ENCODE measurements at places on chromosomes 1 and 21. TPM values are rescaled to one million over a fixed set of nuclear protein-coding genes. Genes with fewer than 3 reads are reported as not detected.

Gene OR6K3
- not detected for total RNA-seq

Gene LDLRAD1
- total RNA-seq = not detected

Gene PBX1
- 17.9 TPM for total RNA-seq

- peaks cover 6% of the 10 kb centered on the region for H3K4me1 ChIP-seq
- no peak overlapping the region for H3K4me3 ChIP-seq
- peak; percentile 66 for DNase-seq
- H3K27ac ChIP-seq = no peak overlapping the region
Observed at GRCh38 chr1:63721531-63722189, 52.2 kb upstream of the ROR1 start.

- DNase-seq = no peak
- H3K27ac ChIP-seq = no peak overlapping the region
- no peaks in the 10 kb centered on the region for H3K36me3 ChIP-seq
- H3K4me1 ChIP-seq = peaks cover 12% of the 10 kb centered on the region
Observed at GRCh38 chr1:110310300-110310699, 28.9 kb upstream of the RBM15 start.

DNA sequence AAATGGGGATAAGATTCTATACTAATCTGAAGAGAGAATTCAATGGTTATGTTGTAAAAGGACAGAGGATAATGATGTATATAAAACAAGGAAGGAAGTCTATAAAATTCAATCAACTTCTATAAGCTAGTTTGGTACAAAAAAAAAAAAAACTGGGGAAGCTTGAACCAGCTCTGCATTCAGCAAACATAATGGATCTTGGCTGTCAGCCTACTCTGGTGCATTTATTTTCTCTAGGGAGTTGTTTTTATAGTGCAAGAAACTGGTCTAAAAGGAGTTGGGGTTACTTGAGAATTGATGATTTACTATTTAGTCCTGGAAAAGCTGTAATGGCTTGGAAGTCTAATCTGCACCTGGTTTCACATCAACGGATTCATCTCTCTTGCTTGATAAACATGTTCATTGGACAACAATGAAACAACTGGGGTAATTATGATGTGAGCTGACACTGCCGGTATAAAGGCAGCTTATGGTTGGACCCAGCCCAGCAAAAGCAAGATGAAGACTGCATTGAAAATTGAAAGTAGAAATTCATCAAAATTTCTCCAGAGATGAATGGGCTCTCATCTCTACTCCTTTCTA is 199.4 kb upstream of the NRIP1 start:
- no peaks in the 10 kb centered on the region for H3K4me1 ChIP-seq
- H3K36me3 ChIP-seq = no peaks in the 10 kb centered on the region
- DNase-seq = no peak
- H3K27me3 ChIP-seq = no peaks in the 10 kb centered on the region
- H3K4me3 ChIP-seq = no peak overlapping the region
- no peak overlapping the region for H3K27ac ChIP-seq

GRCh38 chr1:201142011-201142848 is 12.0 kb downstream of the TMEM9 start:
- DNase-seq = no peak
- H3K4me3 ChIP-seq = no peak overlapping the region
- H3K27me3 ChIP-seq = no peaks in the 10 kb centered on the region
- no peak overlapping the region for H3K27ac ChIP-seq
- H3K36me3 ChIP-seq = peaks cover 71% of the 10 kb centered on the region
- peaks cover 6% of the 10 kb centered on the region for H3K4me1 ChIP-seq

DNA sequence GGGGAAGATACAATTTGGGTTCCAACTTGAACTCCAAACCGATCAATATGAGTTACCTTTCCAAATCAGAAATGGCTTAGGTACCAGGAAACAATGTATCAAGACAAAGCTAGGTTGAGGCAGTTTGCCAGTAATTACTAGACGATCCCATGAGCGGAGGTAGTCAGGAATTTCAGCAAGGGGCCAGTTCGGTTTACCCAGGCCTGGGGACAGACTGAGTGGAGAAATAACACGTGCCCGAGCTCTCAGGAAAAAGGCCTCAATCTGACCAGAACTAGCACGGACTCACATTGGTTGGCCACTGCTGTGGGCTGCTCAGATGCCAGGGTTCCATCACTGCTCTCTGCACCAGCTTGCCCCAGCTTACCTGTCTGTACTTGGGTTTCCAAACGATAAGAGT is 15.3 kb downstream of the CLSTN1 start:
- DNase-seq = no peak
- no peak overlapping the region for H3K27ac ChIP-seq
- H3K4me1 ChIP-seq = peaks cover 7% of the 10 kb centered on the region
- H3K4me3 ChIP-seq = no peak overlapping the region
- H3K27me3 ChIP-seq = no peaks in the 10 kb centered on the region

GRCh38 chr1:29444782-29445729 is 208.7 kb downstream of the PTPRU start:
- H3K27ac ChIP-seq = no peak overlapping the region
- H3K4me1 ChIP-seq = no peaks in the 10 kb centered on the region
- H3K36me3 ChIP-seq = no peaks in the 10 kb centered on the region

GRCh38 chr1:110176299-110176956 is 26.1 kb downstream of the SLC6A17 start:
- peaks cover 7% of the 10 kb centered on the region for H3K4me1 ChIP-seq
- no peak for DNase-seq

- no peak overlapping the region for H3K27ac ChIP-seq
- H3K4me3 ChIP-seq = no peak overlapping the region
- no peaks in the 10 kb centered on the region for H3K4me1 ChIP-seq
Observed at GRCh38 chr1:209198961-209199750, 384.4 kb upstream of the CAMK1G start.

DNA sequence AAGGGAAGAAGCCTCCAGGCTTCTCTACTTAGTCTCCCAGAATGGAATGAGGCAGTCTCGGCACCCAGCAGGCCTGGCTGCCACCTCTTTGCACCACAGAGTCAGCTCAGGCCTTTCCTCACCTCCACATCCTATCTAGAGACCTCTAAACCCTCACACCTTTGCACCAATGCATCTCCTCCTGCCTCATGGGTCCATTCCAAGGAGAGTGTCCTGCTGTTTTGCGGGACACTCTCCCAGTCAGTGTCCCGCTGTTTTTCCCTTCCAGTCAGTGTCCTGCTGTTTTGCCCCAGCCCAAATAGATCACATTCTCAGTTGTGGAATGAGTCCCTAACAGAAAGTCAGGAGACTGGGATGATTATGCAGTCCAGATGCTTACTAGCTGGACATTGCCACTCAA is 185.6 kb upstream of the CAMK1G start:
- H3K4me3 ChIP-seq = no peak overlapping the region
- H3K27me3 ChIP-seq = no peaks in the 10 kb centered on the region
- no peaks in the 10 kb centered on the region for H3K36me3 ChIP-seq
- H3K27ac ChIP-seq = no peak overlapping the region
- peaks cover 10% of the 10 kb centered on the region for H3K4me1 ChIP-seq
- DNase-seq = no peak

GRCh38 chr21:32549440-32549839 is 35.9 kb downstream of the TCP10L start:
- H3K4me3 ChIP-seq = no peak overlapping the region
- H3K36me3 ChIP-seq = no peaks in the 10 kb centered on the region
- H3K4me1 ChIP-seq = no peaks in the 10 kb centered on the region
- no peak for DNase-seq
- no peak overlapping the region for H3K27ac ChIP-seq

DNA sequence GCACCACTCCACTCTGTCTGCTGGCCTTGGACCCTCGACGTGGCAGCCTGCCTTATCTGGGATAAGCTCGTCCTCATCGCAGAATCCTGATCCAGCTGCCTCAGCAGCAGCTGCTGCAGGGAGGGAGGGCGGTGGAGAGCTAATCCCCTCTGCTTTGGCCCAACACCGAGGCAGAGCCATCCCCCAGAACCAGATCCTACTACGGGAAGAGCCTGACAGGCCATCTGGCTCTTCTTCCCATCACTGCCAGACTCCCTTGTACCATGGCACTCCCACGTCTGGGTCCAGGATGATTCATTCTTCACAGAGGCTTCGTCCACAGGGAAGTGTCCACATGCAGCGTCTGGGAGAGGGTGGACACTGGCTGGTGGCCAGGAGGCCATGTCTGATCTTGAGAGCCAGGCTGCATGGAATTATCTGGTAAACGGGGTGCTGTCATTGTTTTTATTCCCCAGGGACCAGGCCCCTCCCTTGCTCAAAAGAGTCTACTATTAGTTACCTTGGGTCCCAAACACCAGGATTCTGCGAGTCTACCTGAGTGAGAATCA is 14.6 kb upstream of the PKP1 start:
- H3K4me3 ChIP-seq = no peak overlapping the region
- no peak overlapping the region for H3K27ac ChIP-seq
- H3K36me3 ChIP-seq = no peaks in the 10 kb centered on the region
- peaks cover 12% of the 10 kb centered on the region for H3K4me1 ChIP-seq

- no peaks in the 10 kb centered on the region for H3K27me3 ChIP-seq
- H3K4me1 ChIP-seq = no peaks in the 10 kb centered on the region
- H3K27ac ChIP-seq = no peak overlapping the region
- H3K36me3 ChIP-seq = peaks cover 8% of the 10 kb centered on the region
- DNase-seq = peak; percentile 88
Observed at GRCh38 chr1:92356956-92357355, 58.1 kb downstream of the RPAP2 start.

DNA sequence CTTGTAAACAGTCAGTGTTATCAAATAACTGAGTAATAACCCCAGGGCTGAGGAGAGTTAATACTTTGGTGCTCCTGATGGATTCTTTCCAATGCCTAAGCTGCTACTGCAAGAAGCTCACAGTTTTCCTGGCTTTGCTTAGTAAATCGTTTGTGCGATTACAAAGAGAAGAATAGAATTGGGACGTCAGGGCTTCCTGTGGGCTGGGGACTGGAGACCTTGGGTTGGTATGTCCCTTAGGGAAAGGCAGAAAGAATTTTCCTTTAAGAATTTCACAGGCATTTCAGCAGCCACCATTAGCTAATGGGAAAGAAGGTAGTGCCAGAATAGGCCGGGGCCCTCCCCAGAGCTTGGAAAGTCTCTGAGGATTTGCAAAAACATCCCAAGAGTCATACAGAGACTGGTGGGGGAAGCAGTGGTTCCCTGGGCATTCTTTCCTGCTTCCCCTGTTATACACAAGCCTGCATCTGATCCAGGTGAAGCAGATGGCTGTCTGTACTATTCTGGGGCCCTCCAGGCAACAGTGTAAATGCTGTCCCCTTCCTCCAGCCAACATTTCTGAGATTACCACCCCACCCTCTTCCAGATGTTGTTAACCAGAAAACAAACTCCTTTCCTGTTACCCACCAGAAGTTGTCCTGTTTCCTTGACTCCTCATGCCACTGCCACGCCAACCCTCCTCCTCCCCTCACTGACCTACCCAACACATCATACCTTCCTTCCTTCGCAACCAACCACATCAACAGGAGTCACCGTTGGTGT is 40.2 kb downstream of the PLXNA2 start:
- no peak overlapping the region for H3K27ac ChIP-seq
- no peaks in the 10 kb centered on the region for H3K36me3 ChIP-seq
- H3K4me3 ChIP-seq = no peak overlapping the region

- no peak overlapping the region for H3K4me3 ChIP-seq
- H3K27ac ChIP-seq = no peak overlapping the region
- H3K36me3 ChIP-seq = no peaks in the 10 kb centered on the region
- H3K4me1 ChIP-seq = no peaks in the 10 kb centered on the region
- no peaks in the 10 kb centered on the region for H3K27me3 ChIP-seq
Observed at GRCh38 chr1:3035563-3036446, 14.5 kb downstream of the ACTRT2 start.

DNA sequence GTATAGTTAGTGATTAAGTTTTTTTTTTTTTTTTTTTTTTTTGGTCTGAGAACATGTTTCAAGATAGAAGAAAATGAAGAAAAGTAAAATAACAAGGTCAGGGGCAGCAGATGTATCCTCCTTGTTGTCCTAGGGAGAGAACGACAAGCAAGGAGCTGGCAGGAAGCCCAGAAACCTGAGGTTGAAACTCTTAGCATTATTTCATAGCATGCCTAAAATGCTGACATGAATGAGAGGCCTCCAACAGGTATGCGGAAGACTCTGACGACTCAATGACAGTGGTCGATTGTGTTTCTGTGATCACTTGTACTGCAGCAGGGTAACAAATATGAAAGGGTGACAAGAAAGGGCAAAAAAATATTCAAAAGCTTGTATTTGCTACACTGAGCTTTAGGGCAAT is 415.9 kb downstream of the PLA2G4A start:
- no peaks in the 10 kb centered on the region for H3K36me3 ChIP-seq
- no peak for DNase-seq
- no peaks in the 10 kb centered on the region for H3K4me1 ChIP-seq
- no peak overlapping the region for H3K27ac ChIP-seq

DNA sequence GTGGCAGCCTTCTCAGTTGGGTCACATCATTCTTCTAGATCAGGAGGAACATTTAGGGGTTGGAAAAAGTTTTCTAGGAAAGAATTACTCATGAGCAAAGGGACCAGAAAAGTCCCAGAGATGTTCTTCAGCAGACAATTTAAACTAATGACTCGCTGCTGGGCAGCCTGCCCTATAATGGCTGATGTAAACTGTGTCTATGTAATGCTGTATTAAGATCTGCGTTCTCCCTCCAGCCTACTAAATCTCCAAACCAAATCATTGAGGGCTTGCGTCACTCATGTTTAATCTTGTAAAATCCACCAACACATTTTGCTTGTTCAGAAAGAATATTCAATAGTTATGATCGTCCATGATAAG is 92.1 kb downstream of the LRRC8C start:
- no peak overlapping the region for H3K4me3 ChIP-seq
- DNase-seq = peak; percentile 96
- H3K36me3 ChIP-seq = no peaks in the 10 kb centered on the region

DNA sequence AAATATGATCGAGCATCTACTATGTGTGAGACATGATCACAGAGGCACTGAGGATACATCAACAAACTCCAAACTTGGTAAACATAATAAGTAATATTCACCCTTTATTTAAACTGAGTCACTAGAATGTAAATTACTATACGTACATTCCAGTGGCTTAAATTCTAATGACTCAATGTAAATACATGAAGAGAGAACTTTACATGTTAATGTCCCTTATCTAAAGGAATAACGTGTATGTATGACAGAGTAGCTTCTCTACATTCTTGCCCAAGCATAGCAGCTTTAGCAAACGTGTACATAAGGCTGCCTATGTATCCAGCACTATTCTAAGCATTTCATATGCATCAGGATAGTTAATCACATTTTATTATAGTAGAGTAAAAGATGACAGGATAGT is 111.8 kb upstream of the CYYR1 start:
- no peaks in the 10 kb centered on the region for H3K4me1 ChIP-seq
- H3K36me3 ChIP-seq = no peaks in the 10 kb centered on the region
- no peak overlapping the region for H3K4me3 ChIP-seq
- H3K27me3 ChIP-seq = no peaks in the 10 kb centered on the region

DNA sequence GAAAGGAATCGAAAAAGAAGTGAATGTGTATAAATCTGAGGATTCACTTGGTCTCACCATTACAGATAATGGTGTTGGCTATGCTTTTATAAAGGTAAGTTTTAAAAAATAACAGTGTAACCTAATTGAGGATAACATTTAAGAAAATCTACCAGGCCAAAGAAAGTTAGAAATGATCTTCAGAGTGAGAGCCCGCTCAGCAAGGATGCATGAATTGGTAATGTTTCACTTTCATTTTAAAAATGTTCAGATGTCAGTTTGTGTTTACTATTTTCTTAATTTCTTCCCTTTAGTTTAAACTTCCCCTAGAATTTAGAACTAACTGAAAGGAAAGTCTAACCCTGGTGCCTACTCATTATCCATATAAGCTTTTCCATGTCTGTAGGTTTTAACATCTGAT is 35.0 kb downstream of the GIPC2 start:
- peaks cover 2% of the 10 kb centered on the region for H3K4me1 ChIP-seq
- no peak overlapping the region for H3K4me3 ChIP-seq
- no peak for DNase-seq

All from IMR-90 (cell line).